Fibroblast of skin of right biceps (primary cell): ENCODE measurements at places on chromosomes 5 and 9.

GRCh38 chr5:54722846-54723433, 205.4 kb downstream of the SNX18 start:
- peak; percentile 48 for DNase-seq

- no peak for DNase-seq
Measured at GRCh38 chr5:100448111-100448528, 87.1 kb upstream of the FAM174A start.

DNA sequence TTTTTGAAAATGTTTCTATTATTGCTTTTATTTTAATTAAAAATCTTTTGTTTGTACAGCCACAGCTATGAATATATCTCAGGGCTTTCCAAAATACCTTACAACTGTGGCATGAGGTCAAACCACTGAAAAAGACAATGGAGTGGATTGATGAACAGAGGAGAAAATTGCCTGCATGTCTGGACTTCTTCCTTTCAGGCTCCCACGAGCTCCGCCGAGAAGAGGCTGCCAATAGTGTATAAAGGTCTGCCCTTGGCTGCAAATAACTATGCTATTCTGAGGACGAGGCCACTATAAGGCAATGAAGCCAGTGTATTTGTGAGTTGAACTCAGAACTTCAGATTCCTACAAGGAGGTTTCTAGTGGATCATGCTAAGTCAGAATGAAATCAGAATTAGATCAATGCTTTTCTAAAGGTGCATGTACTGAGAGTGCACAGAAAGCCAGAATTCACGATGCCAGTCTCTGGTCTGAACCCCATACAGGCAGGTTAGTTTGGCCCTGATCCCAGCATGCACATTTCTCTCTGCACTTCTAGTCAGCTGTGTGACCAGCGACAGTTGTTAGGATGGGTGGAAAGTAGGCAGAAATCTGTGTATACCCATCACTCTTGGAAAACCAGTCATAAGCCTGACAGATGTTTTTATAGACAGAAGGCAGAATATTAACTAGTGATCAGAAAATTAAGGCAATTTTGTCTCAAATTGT, 42.7 kb upstream of the PLPP1 start:
- DNase-seq: peak; percentile 27

DNA sequence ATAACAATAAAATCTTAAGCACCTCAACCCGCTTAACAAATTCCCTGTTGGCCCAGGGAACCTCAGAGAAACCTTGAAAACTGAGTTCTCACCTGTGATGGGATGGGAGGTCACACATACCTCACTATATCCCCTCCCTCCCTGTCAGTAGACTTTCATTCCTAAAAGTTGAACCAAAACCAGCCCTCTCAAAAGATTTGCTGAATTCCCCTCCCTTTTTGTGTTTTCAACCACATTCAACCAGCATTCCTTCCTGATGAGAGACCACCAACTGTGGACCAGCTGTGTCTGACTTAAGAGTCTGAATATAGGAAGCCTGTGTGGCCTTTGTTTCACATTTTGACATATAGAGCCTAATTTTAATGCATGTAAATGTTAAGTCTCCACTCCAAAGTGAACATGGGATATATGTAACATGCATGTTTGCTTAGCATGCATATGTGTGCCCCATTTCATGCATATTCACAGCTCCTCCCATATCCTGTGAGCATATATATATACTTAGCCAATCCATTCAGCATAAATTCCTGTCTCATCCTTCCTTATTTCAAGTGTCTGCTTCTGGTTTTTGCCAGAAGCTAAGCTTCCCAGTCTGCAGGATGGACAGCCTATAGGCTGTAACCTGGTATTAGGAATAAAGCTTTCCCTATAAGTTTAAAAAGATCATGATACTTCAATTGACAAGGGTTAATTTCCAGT, 604.6 kb downstream of the PTPRD start:
- DNase-seq: peak; percentile 31

DNA sequence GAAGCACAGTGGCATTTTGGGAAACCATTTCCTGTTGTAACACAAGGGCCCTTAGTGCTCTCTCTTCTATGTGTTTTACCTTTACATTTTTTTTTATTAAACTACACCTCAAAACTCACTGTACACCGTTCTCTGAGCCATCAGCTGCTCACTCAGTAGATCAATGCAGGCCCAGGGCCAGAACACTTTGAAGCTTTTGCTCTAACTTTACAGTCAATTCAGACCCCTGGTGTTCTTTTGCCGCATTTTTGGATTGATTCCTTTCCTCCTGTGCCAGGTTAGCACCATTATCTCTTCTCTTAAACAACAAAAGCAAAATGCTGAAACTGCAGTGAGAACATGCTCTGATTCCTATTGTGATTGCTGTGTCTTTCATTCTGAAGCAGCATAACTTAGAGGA, 269.8 kb upstream of the RGMB start:
- no peak for DNase-seq

DNA sequence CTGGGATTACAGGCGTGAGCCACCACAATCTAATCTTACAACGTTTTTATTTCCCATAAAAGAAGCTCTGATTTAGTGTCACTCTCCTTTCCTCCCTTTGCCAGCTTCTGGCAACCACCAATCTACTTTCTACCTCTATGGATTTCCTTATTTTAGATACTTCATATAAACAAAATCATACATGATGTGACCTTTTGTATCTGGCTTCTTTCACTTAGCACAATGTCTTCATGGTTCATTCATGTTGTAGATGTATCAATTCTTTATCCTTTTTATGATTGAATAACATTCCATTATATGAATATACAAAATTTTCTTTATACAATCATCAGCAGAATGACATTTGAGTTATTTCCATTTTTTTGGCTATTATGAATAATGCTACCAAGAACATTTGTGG, 9.7 kb upstream of the TRIO start:
- DNase-seq: no peak

- DNase-seq: no peak
Measured at GRCh38 chr5:163529698-163530097, 24.3 kb downstream of the MAT2B start.

DNA sequence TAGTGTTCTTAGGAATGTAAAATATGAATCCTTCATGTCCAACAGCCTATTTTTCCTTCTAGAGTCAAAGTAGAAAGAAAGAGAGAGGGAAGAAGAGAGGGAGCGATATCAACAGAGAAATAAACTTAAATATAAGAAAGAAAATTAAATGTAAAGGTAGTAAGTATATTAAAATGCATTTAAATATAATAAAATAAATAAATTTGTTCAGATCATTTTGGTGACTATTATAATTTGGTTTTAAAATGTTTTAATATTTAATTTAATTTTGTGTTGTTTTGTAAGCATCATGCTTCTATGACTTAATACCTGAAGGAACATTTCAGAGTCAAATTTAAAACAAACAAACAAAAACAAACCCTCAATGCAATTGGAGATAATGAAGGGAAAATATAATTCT, 405.2 kb upstream of the IRX1 start:
- no peak for DNase-seq

GRCh38 chr5:35172533-35172932, 57.8 kb downstream of the PRLR start:
- no peak for DNase-seq

- no peak for DNase-seq
Measured at GRCh38 chr5:42242210-42242609, 181.0 kb upstream of the GHR start.

GRCh38 chr5:150644514-150644913, 4.1 kb downstream of the SYNPO start:
- no peak for DNase-seq

DNA sequence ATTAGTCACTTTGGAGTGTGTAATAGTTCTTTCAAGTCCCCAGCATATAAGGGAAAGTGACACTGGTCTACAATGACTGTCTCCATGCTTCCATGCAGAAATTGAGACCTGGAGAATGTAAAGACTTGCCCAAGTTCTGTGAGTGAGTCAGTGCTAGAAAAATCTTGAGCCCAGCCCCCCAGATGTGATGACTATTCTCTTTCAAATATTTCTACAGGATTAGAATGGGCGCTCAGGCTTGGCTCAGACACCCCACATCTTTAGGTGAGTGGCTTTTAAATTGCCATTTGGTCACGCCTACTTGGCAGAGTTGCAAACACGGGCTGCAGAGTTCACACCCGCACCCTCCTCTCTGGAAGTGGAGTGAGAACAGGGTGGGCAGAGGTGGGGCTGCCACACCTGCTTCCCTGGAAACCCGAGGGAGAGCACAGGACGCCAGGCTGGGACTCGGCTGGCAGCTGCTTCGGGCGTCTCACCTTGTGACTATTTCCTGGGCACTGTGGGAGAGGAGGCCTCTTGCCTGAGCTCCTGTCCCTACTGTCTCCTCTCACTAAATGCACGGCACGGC, 37.6 kb downstream of the ROPN1L start:
- DNase-seq: peak; percentile 94

- DNase-seq: no peak
Measured at GRCh38 chr9:137041124-137041523, 4.9 kb downstream of the NPDC1 start.

DNA sequence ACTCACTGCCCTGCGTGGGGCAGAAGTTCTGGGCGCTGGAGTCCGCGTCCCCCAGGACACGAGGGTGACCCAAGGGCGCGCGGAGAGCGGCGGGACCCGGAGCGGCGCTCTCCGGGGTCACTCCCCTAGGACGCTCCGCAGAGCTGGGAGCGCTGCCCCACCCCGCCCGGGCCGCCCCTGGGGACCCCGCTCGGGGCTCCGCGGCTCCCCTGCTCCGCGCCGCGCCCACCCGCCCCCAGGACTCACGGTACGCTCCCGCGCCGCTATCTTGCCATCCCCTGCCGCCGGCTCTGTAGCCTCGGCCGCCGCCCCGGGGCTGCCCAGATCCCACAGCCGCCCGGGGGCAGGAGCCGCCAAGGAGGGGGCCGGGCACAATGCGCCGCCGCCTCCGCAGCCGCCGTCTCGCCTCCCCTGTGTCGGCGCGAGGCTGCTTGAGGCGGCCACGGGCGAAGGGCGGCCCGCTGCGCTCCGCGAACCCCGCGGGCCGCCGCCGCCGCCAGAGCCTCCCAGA, 303 bp downstream of the LIFR start:
- no peak for DNase-seq

GRCh38 chr9:34982361-34982760, 7.2 kb upstream of the DNAJB5 start:
- no peak for DNase-seq

DNA sequence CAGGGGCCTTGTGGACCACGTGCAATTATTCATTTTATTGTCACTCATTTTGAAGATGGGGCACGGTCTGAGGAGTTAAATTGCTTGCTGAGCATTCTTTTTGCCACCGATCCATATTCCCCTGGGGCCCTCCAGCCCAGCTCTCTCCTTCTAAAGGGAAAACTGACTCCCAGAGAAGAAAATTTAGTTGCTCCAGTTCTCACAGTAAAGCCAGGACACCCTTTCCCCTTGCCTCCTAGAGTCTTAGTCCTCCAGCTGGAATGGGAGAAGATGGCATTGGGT, 1.0 kb upstream of the PANK3 start:
- DNase-seq: peak; percentile 17
